Neural progenitor cell (in vitro differentiated cells): ENCODE measurements at places on chromosomes 5 and 9. TPM values are rescaled to one million over a fixed set of nuclear protein-coding genes. Genes with fewer than 3 reads are reported as not detected.

The LARP1 gene
- 53.8 and 85.2 TPM in 2 replicates for total RNA-seq

The RASGEF1C gene
- total RNA-seq, result 0.26 and 1.7 TPM in 2 replicates

The TSSK1B gene
- not detected in 2 replicates for total RNA-seq

The TNFAIP8 gene
- total RNA-seq, result 35.6 and 40.6 TPM in 2 replicates

The FGF18 gene
- 0.06 and 0.22 TPM in 2 replicates for total RNA-seq

The HK3 gene
- total RNA-seq, result not detected in 2 replicates

The PRRT1B gene
- total RNA-seq, result not detected in 2 replicates

The AMBP gene
- 0.56 TPM in 1 of 2 replicates, not detected in the other for total RNA-seq

The RNF130 gene
- total RNA-seq, result 183 and 185 TPM in 2 replicates

The GRIA1 gene
- total RNA-seq, result 3.3 and 5.0 TPM in 2 replicates

The APBA1 gene
- 2.1 and 3.4 TPM in 2 replicates for total RNA-seq

The ZNF658 gene
- 9.1 and 16.9 TPM in 2 replicates for total RNA-seq

The RLN2 gene
- total RNA-seq, result 5.0 and 12.6 TPM in 2 replicates

The TAL2 gene
- total RNA-seq, result 2.5 TPM in 1 of 2 replicates, not detected in the other

The BHMT gene
- total RNA-seq, result 0.45 and 1.1 TPM in 2 replicates

The DTWD2 gene
- 7.2 and 10.4 TPM in 2 replicates for total RNA-seq

The LSM11 gene
- 10.7 and 13.6 TPM in 2 replicates for total RNA-seq

The DAP gene
- total RNA-seq, result 12.2 and 21.8 TPM in 2 replicates

The DMRT2 gene
- not detected in 2 replicates for total RNA-seq

The IRX2 gene
- 13.7 and 15.4 TPM in 2 replicates for total RNA-seq

The DBN1 gene
- 113 and 338 TPM in 2 replicates for total RNA-seq

The PCDHGB1 gene
- total RNA-seq, result 3.6 and 4.3 TPM in 2 replicates

The IFNA8 gene
- not detected in 2 replicates for total RNA-seq
